Activated naive CD4-positive, alpha-beta T cell treated with anti-CD3 and anti-CD28 coated beads for 36 hours (primary cell): ENCODE measurements at places on chromosomes 7 and 10.

- no peak for DNase-seq
Measured at GRCh38 chr7:95865716-95866371, 93.5 kb downstream of the DYNC1I1 start.

GRCh38 chr10:74202356-74202755 is 51.3 kb downstream of the ADK start:
- no peak for DNase-seq

DNA sequence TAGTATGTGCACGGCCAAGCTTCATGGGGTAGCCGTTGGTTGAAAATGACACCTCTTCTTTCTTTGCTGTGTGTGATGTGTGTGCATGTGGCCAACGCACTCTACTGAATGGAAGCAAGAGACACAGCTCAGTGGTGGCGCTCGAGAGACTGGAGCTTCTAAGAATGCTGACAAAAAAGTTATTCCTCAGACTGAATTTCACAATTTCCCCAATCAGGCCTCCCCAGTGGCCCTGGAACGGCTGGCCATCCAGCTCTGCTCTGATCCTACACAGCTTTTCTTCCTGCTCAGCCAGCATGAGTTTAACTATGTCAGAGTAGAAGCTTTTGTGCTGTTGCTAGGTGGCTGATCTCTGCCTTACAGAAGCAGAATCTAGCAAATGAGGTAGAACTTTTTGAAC is 186.7 kb upstream of the PLXDC2 start:
- DNase-seq = no peak

DNA sequence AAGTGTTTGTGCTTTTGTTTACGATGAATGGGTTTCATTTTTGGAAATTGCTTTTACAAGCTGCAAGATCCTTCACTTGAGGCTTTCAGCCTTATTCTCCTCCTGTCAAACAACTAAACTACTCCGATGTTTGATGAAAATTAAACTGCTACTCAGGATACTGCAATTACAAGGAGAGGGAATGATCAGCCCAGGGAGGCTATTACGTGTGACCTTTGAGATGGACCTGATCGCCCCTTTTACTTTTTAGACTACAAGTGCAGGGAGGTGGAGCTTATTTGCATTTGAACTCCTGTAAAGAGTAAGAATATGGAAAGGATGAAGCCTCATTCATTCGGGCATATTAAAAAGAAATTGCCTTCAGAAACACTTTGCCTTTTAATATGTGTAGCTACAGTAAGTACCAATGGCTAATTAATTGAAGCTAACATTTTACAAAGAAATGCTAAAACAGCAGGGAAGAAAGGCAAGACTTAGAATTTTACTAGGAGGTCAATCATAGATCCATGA is 219.1 kb downstream of the PHTF2 start:
- no peak for DNase-seq

GRCh38 chr10:75866300-75866625 is 434.8 kb downstream of the LRMDA start:
- DNase-seq = no peak
